Islet precursor cell (in vitro differentiated cells): ENCODE measurements at places on chromosomes 16 and 17.
A peak's percentile ranks its signal among the peaks of the same experiment; 100 is the strongest.

GRCh38 chr17:40253565-40253964, 34.1 kb upstream of the CDC6 start:
- DNase-seq: no peak

DNA sequence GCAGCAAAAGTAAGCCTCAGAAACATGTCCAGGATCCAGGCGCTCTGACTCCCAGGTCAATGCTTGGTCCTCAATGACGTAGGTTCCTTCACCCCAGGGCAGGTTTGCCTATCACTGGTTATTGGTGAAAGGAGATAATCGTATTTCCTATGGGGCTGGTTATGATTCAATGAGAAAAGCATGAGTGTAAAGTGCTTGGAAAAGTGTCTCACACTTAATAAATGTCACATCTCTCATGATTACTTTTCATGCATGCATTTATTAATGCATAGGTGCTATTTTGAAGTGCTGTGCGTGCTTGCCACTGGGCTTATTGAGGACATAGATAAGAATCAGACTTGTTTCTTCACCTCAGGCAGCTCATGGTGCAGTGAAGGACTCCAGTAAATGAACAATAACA, 10.4 kb upstream of the CDH13 start:
- no peak for DNase-seq

DNA sequence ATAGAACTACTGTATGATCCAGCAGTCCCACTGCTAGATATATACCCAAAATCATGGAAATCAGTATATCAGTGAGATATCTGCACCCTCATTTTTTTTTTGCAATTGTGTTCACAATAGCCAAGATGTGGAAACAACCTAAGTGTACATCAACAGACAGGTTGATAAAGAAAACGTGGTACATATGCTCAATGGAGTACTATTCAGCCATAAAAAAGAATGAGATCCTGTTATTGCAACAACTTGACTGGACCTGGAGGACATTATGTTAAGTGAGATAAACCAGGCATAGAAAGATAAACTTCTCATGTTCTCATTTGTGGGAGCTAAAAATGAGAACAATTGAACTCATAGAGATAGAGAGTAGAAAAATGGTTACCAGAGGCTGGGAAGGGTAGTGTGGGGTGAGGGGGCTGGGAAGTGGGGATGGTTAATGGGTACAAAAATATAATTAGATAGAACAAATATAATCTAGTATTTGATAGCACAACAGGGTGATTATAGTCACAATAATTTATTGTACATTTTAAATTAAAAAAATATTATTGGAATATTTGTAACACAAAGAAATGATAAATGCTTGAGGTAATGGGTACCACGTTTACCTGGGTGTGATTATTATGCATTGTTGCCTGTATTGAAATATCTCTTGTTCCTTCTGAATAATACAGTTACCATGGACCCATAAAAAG, 7.8 kb upstream of the KRT10 start:
- no peak for DNase-seq

DNA sequence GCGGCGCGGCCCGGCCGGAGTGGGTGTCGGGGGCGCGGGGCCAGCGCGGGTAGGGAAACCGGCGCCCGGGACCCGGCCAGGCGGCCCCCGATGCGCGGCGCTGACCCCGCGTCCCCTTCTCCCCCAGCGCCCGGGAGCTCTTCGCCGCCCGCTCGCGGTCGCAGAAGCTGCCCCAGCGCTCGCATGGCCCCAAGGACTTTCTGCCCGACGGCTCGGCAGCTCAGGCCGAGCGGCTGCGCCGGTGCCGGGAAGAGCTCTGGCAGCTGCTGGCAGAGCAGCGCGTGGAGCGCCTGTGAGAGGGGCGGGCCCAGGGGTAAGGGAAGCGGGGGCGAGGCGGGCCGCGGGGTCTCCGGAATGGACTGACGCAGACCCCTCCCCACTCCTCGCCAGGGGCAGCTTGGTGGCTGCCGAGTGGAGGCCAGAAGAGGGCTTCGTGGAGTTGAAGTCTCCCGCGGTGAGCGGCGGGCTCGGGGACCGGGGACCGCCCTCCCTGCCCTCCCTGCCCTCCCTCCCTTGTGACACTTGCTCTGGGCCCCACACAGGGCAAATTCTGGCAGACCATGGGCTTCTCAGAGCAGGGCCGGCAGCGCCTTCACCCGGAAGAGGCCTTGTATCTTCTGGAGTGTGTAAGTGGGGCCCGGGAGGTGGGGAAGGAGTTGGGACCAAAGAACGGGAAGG, 430 bp downstream of the TSEN54 start:
- DNase-seq: peak; percentile 85

DNA sequence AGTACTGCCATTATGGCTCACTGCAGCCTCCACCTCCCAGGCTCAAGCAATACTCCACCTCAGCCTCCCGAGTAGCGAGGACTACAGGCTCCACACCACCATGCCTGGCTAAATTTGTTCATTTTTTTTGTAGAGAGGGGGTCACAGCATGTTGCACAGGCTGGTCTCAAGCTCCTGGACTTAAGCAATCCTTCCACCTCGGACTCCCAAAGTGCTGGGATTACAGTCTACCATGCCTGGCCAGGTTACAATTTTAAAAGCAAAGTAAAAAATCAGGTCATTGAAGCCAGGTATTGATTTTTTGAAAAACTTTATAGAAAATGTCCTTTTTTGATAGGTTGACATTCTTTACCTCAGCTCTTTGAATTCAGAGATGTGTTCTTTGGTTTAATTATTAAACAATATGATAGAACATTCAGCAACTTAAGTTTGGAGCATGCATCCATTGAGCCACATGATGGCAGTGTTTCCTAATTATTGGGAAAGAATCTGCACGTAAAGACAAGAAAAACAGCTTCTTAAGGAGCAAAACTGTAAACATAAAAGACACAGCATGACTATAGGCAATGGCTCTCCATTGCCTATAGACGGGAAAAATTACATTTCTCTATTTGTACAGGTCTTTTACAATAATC, 1.7 kb upstream of the SLC16A11 start:
- no peak for DNase-seq

DNA sequence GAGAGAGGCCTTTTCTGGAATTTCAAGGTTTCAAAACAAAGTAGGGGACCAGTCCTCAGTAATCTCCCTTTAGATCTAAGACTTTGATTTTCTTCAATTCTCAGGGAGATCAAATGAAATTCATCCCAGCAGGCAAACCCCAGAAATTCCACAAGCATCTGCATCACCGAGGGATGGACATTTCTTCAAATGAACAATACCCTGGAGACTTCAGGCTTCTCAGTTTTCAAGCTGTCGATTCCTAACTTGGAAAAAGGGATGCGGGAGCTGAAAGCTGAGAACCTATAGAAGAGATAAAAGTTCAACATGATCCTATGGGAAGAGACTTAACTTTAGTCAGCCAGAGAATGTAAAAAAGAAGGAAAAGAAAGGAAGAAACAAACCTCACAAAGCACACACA, 296.9 kb upstream of the CDH5 start:
- DNase-seq: no peak
